ENCODE measurements at places on chromosomes 4 and X.
A peak's percentile ranks its signal among the peaks of the same experiment; 100 is the strongest.

DNA sequence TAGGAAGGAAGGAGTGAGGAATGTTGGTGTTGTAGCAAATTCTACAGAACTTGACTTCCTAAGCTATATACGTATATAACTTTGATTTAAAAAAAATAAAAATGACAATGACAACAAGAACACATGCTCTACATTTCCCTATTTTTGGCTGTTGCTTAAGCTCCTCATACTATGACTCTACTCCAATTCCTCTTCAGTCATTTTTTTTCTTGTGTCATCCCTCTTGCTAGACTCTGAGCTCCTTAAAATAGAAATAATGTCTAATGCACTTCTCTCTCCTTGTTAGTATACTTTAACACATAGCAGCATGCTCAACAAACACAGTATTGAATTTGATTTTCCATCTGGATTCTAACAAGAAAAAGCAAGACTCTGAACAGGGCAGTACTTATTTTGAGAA is 144.0 kb downstream of the HDX start:
- no peak for DNase-seq

DNA sequence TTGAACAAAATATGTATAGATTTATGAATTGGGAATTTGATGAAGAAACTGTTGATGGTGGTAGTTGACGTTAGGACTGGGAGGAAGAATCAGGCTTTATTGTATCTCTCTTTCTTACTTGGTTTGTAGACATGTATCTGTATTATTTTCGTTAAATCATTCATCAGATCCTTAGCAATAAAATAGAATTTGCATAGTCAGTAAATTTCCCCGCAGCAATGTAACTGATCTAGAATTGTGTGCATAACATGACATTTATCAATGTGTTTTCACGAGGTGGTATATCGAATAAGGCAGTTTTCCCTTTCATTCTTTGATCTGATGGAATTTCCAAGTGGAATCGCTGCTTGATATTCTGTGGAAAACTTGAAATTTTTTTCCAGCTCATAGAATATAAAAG is 308.8 kb downstream of the SPRY1 start:
- DNase-seq = no peak

DNA sequence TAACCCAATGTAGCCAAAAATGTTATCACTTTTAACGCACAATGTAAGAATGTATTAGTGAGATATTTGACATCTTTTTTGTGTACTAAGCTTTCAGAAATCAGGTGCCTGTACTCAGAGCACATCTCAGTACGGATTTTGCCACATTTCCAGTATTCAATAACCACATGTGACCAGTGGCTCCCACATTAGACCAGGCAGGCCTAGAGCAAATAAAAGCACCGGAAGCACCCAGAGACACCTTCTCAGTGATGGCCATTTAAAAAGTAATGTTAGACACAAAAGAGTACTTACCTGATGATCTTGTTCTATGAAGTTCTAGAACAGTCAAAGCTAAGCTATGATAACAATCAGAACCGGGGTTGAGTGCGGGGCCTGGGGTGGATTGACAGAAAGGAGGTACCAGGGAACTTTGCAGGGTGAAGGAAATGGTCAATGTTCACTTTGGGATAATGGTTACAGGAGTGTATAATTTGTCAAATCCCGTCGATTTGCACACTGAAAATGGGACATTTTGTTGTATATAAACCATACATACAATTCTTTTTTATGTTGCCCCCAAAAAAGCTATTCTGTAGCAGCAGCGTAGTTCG is 1.2 kb downstream of the CTPS2 start:
- no peak for DNase-seq

- DNase-seq = peak; percentile 69
These were observed 31.1 kb upstream of the TBC1D14 start for GRCh38 chr4:6878451-6879059.

- no peak for DNase-seq
These were observed 1995.9 kb downstream of the C4orf33 start for GRCh38 chr4:131091896-131092295.

- no peak for DNase-seq
These were observed 64.4 kb upstream of the STK26 start for GRCh38 chrX:131958724-131959123.

- DNase-seq = no peak
These were observed 413.6 kb downstream of the AFF2 start for GRCh38 chrX:148913971-148914370.

- no peak for DNase-seq
These were observed 503.3 kb downstream of the ANKRD50 start for GRCh38 chr4:124209211-124209610.

DNA sequence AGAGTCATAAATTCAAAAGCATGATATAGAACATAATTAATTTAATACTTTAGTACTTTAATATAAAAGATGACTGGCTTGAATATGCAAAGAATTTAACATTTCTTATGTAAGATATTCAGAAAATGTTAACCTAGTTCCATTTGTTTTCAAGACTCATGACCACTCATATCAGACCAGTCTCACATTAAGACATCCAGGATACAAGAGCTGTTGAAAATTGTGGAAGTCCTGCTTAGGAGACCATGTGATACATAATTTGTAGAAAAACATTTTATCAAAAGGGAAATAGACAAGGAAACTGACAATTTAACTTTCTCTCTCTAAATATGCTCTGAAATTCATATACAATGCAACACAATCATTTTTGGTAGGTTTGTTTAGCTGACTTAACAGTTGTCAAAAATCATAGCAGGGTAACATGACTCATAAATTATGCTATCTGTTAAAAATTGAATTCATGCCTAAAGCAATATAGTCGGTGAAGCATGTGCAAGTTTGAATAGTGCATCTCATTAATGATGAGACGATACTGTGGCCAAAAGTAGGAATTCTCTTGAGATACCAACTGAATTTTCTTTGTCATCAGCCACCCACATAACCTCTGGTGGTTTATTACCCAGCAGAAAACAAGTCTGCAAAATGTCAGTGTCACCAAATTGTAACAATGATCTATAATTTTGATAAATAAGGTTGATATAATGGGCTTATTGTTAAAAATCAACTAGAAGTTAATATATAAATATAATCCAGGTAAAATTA is 211.4 kb downstream of the GASK1B start:
- no peak for DNase-seq

- DNase-seq = no peak
These were observed 42.0 kb upstream of the UGDH start for GRCh38 chr4:39569209-39569608.

- DNase-seq = no peak
These were observed 95.4 kb upstream of the BANK1 start for GRCh38 chr4:101695176-101695575.

DNA sequence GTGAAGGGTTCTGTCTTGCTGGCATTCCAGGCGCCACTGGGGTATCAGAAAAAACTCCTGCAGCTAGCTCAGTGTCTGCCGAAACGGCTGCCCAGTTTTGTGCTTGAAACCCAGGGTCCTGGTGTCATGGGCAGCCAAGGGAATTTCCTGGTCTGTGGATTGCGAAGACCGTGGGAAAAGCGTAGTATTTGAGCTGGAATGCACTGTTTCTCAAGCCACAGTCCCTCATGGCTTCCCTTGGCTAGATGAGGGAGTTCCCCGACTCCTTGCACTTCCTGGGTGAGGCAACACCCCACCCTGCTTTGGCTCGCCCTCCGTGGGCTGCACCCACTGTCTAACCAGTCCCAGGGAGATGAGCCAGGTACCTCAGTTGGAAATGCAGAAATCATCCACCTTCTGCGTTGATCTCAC is 40.1 kb downstream of the NOP14 start:
- no peak for DNase-seq

- no peak for DNase-seq
These were observed 21.3 kb downstream of the DIAPH2 start for GRCh38 chrX:96705905-96706304.

DNA sequence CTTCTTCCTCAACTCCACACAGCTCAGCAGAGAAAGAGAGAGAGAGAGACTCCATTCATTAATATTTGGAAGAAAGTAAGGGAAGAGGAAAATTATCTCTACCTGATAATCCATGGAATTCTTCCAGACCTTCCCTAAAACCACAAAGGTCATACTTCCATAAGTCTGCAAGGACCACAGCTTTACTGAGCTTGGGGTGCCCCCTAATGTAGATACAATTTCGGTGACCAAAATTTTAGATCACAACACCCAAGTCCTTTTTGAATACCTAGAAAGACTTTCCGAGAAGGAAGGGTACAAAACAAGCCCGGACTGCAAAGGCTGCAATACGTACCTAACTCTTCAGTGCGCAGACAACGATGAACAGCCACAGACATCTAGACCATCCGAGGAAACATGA is 523.9 kb downstream of the GLUD2 start:
- DNase-seq = no peak

DNA sequence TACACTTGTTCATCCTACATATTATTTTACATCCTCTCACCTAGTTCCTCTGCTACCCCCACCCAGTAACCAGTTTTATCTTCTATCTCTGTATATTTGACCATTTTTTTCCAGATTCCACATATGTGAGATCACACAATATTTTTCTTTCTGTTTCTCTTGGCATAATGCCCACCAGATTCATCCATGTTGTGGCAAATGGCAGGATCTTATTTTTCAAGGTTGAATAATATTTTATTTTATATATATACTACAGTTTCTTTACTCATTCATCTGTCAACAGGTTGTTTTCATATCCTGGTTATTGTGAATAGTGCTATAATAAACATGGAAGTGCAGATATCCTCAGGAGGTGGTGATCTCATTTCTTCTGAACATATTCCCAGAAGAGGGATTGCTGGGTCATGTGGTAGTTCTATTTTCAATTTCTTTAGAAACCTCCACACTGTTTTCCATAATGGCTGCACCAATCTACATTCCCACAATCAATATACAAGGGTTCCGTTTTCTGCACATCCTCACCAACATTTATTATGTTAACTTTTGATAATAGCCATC is 48.2 kb downstream of the THAP9 start:
- DNase-seq = no peak

DNA sequence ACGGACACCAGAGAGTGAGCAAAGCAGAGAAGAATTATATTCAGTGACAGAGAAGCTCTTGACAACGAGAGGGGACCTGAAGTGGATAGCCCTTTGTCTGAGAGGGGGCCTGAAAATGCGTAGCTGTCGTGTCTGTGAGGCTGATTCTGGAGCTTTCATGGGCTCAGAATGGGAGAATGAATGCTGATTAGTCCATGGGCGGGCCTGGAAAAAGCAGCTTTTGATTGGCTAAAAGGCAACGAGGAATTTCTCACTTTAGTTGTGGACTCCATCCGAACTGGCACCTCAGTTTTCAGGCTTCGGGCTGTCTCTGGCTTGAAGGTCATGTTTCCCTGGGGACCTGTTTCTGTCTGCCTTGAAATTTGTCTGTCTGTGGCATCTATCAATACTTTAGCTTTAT is 487.1 kb downstream of the TECRL start:
- no peak for DNase-seq

DNA sequence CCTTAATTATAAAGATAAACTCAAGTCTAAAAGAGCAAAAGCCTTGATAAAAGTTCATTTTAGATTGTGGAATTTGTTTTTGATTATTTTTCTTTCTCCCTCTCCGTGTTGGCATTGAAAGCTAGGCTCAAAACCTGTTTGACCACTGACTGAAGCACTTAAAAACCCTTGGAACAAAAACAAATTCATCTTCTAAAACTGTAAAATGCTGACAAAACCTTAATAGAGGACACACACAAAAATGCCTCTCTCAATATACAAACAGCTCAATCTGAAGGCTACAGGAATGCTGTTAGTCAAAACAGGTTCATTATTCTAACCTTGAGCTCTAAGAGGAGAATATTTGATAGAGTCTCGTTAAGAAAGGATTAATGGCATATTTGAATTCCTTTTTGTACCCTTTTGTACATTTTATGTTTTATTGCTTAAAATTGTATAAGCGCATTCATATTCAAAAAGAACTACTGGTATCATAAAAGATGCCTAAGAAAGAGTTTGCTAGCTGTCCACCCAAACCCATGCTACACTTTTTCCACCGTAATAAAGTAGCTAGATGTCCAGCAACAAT is 74.3 kb upstream of the NAP1L5 start:
- no peak for DNase-seq

DNA sequence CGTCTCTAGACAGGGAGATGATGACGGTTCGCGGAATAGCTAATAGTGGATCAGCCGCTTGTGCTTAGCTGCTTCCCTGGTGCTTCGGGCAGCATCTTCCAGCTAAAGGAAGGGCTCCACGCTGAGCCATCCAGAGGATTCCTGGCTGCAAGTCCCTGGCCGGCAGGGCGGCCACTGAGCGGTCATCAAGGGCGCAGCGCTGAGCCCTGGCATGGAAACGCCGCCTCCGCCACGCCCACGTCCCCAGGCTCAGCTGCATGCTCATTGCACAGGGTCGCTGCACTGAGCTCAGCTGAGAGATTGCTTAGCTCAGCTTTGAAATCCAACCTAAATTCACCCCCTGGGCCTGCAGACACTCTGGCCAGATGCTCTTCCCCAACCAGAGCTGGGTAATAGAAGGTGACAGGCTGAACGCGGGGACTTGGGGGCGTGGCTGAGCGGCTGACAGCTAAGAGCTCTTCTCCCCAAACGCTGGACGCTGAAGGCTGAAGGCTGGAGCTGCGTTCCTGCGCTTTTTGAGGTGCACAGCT is 118.2 kb upstream of the KIT start:
- DNase-seq = no peak

DNA sequence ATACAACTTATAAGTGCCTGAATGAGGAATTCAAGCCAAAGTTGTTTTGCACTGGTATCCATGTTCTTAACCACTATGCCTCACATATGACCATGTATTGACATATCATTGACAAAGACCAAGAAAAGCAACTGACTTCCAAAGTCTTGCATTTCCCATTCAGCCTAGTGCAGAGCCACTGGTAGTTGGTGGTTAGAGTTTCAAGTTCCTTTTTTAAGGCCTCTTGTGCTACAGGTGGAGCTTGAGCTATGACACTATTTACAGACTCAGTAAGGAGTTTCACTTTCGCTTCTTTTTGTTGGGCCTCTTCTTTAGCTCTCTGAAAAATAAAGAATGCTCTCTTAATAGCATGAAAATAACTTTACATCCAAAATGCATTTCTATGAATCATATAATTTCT is 763.0 kb downstream of the DMD start:
- no peak for DNase-seq

GRCh38 chr4:108982402-108983185 is 219.7 kb upstream of the ETNPPL start:
- no peak for DNase-seq

DNA sequence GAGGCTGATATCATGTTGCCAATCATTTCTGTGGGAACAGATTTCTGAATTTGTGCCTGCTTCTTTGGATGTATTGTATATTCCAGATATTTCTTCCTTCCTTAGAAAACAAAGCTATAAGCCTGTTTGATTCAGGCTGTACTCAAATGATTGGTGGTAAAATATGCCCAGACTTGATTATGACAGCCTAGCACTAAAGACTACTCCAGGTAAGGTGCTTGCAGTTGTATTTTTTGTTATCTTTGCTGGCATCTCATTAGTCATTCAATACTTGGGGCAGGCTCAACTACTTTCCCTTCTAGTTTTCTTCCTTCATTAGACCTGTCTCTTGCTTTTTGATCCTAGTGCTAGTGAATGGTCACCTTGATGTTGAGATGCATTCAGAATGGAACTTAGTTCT is 90.6 kb downstream of the ZNF518B start:
- no peak for DNase-seq

DNA sequence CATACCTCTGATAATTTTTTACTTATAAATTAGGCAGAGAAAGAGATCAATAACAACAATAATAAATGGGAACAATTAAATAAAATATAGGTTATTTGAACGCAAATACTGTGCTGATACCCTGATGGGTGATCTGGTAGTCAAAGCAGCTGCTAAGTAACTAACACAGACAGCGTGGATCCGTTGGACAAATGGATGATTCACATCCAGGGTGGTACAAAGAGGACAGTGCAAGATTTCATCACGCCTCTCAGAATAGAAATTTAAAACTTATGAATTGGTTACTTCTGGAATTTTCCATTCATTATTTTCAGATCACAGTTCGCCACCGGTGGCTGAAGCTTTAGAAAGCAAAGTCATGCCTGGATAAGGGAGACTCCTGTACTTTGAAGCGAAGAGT is 1066.0 kb upstream of the ADGRL3 start:
- no peak for DNase-seq
